ENCODE measurements at places on chromosomes 2 and 18.

- no peak for DNase-seq
Observed at GRCh38 chr2:224543939-224544338, 41.2 kb downstream of the CUL3 start.

DNA sequence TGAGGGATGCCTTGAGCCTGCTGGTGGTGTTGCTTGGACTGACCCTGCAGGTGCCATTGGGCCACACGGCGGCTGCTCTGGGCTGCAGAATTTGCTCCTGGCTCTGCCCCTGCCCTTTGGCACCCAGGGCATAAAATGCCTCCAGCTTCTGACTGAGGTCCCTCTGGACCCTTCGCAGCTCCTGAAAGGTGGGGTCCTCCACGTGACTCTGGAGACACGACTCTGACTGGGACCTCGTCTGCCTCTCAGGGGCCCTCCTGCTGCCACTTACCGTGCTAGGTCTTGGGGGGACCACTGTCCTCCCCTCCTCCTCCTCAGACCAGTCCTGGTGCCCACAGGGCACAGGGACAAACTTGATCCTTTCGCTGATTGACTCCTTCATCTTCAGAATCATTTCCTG is 2.1 kb downstream of the PCARE start:
- no peak for DNase-seq

DNA sequence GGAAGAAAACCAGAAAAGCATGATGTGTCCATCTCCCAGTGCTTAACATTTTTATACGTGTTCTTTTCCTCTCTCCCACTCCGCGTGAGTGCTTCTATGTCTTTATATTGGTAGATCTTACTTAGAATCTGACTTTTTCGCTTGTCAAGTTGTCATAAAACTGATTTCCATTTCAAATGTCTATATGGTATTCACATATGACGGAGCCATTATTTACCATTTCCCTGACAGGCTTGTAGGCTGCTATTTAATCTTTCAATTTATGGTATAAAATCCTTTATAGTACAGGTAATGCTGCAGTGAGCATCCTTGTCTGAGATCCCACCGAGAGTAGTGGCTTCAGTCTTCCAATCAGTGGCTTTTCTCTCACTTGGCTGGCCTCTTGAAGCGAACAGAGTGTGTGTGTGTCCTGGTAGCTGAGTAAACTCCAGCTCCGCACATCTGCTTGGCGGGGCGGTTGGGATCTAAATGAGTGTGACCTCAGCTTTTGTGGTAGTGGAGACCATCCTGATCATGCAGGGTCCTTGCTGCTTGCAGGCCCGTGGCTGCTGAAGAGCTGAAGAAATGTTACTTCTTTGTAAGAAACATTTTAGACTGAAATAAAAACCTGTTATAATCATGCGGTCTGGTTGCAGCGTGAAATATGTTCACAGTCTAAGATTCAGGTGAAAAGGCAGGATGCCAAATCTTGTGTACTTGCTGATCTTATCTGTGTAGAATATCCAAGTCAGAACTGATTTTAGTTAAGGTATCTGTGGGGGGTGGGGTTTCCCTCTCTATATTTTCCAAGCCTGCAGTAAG is 40.2 kb downstream of the INPP4A start:
- DNase-seq, result no peak

GRCh38 chr2:240629619-240629967 is 4.3 kb downstream of the GPR35 start:
- no peak for DNase-seq

DNA sequence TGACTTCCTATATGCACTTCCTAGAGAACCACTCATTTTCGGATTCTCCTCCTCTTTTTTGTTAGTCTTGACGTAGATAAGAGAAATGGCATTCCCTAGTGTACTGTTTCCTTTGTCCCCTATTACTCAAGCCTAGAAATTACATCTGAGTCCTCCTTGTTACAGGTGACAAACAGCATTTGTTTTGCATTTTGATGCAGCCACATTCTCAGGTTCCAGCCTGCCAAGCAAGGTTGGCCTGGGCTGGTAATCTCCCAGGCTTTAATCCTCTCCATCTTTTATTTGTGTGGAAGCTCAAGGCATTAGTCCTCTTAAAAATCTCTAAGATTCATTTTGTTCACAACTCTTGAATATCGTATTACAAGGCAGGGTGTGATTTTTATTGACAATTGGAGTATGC is 318.0 kb upstream of the NRP2 start:
- no peak for DNase-seq

GRCh38 chr2:213078686-213079085 is 72.7 kb downstream of the IKZF2 start:
- no peak for DNase-seq

DNA sequence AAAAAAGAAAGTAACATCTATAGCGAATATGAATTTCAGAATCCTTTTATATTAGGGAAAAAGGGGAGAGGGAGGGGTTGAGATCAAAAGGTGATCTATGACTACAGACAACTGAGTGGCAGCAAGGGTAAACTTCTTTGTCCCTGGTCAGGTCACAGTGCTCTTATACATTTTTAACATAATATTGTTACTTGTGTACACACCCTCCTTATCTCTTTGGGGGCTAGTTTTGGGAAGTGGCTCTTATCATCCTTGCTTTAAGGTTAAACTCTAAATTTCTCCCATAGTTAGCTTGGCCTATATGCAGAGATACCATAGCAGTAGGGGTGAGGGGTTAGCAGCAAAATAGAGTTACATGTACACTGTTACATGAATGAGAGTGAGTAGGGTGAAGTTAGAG is 31.6 kb upstream of the ATG16L1 start:
- DNase-seq, result no peak

DNA sequence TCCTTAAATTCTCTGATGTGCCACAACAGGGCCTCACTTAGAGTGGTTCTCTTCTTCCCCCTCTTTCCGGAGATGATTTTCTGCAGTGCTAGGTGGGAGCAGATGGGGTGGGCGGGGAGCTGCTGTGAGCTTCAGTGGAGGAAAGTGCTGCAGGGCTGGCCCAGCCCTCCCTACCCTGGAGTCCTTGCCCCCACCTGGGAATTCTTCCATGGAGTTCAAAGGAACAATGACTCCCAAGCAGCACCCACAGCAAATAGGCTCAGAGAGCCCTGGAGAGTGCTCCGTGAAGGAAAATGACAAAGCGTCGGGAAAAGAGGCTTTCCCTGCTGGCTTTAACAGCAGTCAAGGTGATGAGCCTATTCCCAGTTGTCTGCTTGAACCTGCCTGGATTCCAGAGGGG is 28.8 kb downstream of the LOXHD1 start:
- DNase-seq, result no peak

DNA sequence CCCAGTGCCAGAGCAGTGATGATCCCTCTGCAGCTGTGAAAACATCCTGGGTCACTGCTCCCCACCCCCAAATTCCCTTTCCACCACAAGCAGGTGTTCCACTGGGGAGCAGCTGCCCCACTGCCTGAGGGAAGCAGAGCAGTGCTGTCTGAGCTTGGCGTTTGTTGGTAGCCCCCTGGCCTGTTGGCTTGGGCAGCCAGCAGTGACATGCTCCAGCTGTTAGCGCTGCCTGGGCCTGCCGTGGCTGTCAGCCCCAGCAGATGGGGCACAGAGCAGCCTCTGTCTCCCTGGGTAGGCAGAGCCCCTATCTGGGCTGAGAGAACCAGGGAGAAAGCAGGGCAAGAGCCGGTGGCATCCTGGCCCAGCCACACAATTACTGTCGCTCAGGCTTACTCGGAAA is 247.7 kb downstream of the GLI2 start:
- no peak for DNase-seq

DNA sequence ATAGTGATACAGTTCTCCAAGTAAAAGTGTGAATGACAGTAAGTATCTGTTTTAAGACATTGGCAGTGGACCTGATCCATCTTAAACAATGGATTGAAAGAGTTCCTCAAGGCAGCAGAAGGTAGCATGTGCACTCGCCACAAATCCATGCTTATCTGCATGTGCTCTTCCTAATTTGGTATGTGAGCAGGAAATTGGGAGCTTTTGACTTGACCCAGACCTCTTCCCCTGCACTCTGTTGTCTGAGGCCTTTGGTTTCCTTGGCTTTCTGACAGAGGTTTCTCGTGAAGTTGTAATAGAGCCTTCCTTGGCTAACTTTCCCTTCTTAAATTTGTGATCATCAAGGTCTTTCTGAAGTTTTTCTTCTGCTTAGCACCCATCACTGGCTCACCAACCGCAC is 114.1 kb downstream of the WDSUB1 start:
- no peak for DNase-seq

GRCh38 chr18:56952026-56952425 is 194.9 kb upstream of the BOD1L2 start:
- DNase-seq, result no peak

DNA sequence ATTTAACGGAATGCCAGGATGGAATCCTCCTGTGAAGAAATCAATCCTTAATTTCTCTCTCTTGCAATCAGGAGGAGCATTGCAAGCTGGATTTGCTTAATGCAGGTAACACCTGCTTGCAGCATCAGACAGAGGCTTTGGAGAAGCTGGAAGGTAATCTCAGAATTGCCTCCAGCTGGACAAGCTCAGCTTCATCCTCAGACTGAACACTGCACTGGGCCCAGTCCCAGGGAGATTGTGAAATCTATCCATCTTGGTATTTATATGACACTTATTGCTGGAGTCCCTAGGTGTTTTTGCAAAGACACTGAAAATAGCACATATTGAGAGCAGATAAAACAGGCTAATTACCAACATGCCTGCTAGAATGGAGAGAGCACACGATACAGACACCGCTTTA is 179.4 kb upstream of the SESTD1 start:
- DNase-seq, result no peak

DNA sequence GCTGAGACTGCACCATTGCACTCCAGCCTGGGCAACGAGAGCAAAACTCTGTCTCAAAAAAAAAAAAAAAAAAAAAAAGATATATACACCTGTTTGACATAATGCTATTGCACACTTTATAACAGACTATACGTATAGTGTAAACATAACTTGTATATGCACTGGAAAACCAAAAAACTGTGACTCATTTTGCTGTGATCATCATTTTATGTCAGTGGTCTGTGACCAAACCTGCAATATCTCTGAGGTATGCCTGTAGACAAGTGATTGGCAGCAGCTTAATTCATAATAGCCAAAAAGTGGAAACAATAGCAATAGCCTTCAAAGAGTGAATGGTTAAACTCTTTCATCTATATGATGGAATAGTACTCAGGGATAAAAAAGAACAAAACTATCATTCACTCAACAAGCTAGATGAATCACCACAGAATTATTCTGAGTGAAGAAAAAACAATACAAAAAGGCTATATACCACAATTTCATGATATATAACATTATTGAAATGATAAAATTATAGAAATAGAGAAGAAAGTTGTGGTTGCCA is 6.1 kb downstream of the C2orf76 start:
- DNase-seq, result no peak

GRCh38 chr18:36284268-36284667 is 13.2 kb upstream of the FHOD3 start:
- no peak for DNase-seq

GRCh38 chr18:69328086-69328485 is 72.6 kb upstream of the DOK6 start:
- DNase-seq, result no peak

DNA sequence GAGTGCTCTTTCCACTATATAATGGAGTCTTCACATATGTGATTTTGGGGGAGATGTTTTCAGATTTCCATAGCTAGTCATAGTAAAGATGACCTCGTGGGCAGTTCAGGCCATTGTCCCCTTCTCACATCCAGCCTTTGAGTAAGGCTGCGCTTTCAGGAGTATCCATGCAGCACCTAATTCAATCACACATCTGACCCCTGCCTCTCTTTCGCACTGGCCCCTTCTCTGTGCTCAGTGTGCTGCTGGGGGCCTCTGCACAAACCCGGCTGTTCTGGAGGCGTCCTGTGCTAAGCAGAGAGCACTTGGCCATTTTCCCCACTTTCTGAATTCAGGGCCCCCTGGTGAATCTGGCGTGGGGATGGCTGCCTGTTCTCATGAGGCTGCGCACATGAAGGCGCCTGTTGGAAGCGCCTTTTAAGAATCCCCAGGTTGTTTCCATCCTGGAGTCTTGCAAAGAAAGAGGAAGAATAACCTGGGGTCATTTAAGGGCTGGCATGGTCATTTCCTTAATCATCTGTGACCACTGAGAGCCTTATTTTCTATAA is 96.0 kb upstream of the ALPP start:
- peak; percentile 34 for DNase-seq

GRCh38 chr2:121483021-121483420 is 47.7 kb upstream of the RNU4ATAC start:
- no peak for DNase-seq

DNA sequence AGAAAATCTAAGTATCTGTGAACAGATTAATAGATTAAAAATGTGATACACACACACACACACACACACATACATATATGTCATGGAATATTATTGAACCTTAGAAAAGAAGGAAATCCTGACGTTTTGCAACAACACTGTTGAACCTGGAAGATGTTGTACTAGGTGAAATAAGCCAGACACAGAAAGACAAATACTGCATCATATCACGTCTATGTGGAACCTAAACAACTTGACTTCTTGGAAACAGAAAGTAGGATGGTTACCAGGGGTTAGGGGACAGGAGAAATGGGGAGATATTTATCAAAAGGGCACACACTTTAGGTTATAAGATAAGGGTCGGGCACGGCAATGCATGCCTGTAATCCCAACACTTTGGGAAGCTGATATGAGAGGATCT is 698.4 kb upstream of the ID2 start:
- DNase-seq, result no peak

DNA sequence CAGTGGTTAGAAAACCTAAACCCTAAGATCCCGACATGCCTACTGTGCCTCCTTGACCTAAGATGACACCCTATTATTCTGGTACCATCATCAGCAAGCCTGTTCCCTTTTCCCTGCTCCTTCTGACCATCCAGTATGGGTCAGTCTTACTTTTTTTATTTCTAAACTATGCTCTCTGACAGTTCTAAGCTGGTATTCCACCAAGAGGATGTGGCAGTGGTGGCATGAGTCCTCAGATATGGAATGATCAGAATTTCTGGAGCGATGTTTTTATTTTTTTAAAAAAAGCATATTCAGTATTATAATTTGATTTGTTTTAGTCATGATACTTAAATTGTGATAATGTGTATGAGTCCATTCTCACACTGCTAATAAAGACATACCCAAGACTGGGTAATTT is 145.9 kb upstream of the LHCGR start:
- DNase-seq, result no peak

DNA sequence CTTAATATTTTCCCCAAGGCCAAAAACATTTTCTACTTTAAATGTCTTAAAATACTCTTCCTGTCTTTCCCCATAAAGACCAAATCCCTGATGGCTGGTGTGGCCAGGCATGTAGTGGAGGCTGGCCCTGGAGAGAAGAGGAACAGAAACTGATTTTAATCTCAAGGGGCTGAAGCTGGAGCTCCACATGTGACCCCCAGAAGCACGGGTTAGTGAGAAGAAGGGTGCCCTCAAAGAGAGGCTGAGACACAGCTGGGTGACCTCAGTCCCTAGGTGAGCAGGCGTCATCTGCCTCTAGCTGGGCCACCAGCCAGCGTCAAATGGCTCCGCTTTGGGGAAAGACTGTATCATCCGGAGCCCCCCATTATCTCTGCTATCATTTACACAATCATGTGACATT is 19.3 kb upstream of the TMEM18 start:
- no peak for DNase-seq

DNA sequence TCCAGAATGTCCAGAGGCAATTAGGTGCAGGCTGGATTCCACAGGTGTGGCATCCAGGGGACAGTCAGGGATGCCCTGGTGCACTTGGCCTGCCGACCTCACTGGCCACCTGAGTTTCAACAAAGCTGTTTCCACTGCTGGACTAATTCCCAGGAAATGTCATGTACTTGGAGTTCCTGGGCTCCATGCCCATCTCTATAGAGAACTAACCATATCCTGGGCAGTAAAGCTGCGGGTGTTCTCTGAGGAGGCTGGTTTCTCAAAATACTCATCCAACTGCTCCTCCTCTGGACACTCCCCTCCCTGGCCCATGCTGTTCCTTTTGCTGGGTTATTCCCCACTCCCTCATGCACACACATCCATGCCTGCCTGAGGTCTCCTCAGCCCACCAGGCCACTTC is 161.9 kb upstream of the SKOR2 start:
- no peak for DNase-seq
